Left kidney (tissue), 8 donors: ENCODE measurements at places on chromosomes 7 and 10. TPM values are rescaled to one million over a fixed set of nuclear protein-coding genes. Genes with fewer than 3 reads are reported as not detected.

ZNF117 gene
- 90.1 TPM for polyA plus RNA-seq

- no peak for DNase-seq
Observed at GRCh38 chr10:131126321-131127137, 185.0 kb downstream of the TCERG1L start.

DNA sequence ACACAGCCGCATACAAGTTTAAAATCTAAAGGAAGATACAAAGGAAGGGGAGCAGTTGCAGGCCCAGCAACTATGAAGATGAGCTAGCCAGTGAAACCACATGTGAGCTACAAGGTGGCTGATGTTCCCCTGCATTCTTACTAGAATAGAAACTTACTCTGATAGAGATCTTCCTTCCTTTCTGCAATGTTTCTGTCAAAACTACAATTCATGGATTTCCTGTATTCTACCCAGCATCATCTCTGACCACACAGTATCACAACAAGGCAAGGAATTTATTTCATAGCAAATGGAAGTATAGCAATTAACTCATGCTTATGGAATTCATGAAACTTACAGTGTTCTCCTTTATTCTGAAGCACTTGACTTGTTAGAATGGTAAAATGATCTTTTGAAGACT, 68.7 kb upstream of the AASS start:
- no peak for DNase-seq

GRCh38 chr7:135282561-135283254, 49.1 kb downstream of the STRA8 start:
- no peak for DNase-seq

DNA sequence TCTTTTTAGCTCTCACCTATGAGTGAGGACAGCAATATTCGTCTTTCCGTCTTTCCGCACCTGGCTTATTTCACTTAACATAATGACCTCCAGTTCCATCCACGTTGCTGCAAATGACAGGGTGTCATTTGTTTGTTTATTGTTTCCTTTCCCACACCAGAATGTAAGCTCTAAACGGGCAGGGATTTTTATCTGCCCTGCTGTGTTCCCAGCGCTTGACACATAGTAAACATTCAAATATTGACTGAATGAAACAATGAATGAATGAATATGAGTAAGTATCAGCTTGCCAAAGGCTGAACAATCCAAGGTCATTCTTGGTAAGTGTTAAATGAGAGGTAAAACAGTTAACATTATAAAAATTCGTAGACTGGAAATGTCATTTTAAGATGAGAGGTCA, 12.8 kb downstream of the SH3PXD2A start:
- no peak for DNase-seq
